ENCODE measurements at places on chromosomes 4 and X.

- peak; percentile 53 for DNase-seq
Observed at GRCh38 chr4:119729835-119730670, 101.4 kb upstream of the PDE5A start.

DNA sequence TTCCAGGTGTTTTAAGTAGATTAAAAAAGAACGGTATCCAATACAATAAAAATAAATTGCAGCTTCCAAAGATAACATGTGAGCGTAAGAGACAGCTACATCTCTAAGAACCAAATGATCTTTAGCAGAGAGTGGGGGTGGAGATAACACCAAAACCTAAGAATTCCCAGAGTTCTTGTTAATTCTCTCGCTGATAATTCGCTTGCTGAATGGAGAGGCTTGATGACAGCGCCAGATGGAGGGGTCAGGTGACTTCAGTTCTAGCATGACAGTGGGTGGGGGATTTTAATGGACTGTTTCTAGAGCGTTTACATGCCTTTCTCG is 2.3 kb downstream of the CLCN4 start:
- no peak for DNase-seq

- peak; percentile 54 for DNase-seq
Observed at GRCh38 chr4:8238515-8239053, 31.0 kb upstream of the HTRA3 start.

DNA sequence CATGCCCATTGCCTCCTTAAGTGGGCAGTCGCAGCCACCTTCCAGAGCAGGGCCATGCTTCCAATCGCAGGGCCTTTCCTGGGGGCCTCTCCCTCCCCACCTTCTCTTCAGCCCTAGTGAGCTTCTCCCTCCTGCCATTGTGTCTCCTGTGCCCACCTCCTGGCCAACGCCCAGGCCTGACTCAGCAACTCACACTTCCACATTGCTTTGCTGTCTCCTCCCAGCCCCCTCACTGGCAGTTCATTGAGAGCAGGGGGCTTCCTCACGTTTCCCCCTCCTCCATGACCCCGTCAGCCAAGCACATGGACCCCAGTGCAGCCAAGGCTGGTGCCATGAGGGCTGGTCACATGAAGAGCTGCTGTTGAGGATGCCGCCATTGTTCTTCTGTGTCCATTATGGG is 25.9 kb downstream of the HTRA3 start:
- DNase-seq: no peak

GRCh38 chr4:47050761-47051725 is 19.7 kb downstream of the GABRB1 start:
- no peak for DNase-seq

Measured in AG20443 (cell line).